GM12892 (cell line): ENCODE measurements at places on chromosomes 12 and 14.
A peak's percentile ranks its signal among the peaks of the same experiment; 100 is the strongest.

DNA sequence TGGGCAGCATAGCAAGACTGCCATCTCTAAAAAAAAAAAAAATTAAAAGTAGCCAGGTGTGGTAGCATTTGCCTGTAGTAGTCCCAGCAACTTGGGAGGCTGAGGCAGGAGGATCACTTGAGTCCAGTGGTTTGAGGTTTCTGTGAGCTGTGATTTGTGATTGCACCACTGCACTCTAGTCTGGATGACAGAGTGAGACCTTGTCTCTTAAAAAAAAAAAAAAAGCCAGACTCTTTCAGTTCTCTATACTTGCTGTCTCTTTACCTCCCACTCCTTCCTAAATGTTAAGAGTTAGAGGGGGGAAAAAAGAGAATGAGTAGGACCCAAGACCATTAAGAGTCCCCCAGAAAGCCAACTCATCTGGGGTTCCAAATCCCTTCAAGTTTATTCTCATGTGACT is 17.8 kb downstream of the EIF2S1 start:
- DNase-seq: no peak

DNA sequence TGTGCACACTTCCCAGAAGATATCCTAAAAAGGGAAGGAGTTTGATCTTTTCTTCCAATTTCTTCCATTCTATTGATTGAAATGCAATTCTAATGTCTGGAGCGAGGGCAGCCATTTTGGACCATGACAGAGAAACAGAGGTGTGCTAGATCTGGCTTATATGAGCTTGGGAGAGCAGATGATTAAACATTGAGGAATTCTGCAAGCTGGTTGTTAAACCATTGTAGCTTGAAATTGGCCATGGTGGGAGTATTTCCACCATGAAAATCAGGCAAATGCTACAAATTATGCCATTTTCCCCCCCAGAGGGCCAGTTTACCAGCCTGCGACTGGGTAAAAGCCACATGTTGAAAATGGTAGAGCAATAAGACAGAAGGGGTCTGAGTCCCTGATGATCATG is 155.0 kb downstream of the PAWR start:
- DNase-seq: no peak

DNA sequence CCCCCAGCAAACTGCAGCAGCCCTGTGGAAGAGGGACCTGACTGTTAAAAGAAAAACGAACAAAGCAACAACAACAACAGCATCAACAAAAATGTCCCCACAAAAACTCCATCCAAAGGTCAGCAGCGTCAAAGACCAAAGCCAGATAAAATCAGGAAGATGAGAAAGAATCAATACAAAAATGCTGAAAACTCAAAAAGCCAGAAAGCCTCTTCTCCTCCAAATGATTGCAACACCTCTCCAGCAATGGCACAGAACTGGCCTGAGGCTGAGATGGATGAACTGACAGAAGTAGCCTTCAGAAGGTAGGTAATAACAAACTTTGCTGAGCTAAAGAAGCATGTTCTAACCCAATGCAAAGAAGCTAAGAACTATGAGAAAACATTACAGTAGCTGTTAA is 45.4 kb upstream of the PPP4R3A start:
- no peak for DNase-seq

- DNase-seq: no peak
Measured at GRCh38 chr14:80988735-80989429, 33.5 kb downstream of the TSHR start.

DNA sequence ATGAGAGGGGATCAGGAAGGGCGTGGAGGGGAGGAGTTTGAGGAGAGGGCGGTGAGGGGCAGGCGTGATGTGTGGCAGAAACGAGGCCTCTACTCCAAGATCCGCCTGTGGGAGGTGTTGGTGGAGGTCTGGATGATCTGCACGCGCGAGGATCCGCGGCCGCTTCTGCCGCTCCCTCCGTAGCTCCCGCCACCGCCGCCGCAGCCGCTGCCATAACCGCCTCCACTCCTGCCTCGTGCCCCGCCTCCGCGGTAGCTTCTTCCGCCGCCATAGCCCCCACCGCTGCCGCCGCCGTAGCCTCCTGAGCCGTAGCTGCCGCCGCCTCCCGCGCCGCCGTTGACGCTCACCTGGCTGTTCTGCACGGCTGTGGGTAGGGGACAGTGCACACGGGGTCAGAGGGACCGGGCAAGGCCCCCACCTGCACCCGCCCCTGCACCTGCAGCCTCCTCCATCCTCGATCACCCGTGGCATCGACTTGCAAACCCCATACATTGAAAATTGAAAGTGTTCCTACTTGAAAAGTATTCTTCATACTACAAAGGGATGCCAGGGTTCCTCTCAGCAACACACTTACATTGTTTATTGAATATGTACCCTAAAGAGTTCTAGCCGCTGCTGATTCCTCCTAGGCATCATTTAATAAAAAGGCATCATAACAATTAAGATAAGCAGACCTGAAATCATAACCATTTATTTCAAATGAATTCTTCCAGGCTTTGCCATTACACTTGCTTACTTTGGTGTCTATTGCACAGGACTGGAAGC is 11.1 kb upstream of the KRT1 start:
- no peak for DNase-seq

DNA sequence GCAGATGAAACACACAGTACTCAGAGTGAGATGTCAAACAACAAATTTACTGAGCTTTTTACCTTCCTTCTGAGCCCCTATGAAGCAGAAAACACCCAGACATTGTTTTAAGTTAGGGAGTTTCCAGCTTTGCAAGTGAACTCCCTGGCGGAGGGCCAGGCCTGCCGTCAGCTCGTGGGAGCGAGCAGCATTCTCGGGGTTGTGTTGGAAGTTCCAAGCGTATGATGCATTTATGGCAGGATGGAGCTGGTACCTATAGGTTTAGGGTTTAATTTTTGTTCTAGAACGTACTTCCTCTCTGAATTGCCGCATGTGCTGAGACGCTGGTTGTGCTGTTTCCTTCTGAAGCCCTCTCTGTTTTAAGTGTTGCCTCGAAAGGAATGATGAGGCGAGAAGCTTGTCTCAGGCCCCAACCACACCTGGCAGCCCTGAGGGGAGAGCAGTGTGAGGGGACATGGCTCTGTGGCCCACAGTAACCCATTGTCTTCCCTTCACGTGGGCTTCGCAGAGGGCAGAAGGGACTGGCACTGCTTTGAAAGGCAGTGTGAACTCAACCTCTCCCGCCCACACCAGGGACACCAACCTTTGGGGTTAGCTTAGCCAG is 76.6 kb downstream of the SSPN start:
- no peak for DNase-seq

GRCh38 chr12:57604454-57604991 is at the start of gene DTX3:
Gene DTX3 (plus strand): TSS chr12:57604824. CDS start chr12:57606518, 1,694 bp downstream.
- DNase-seq: peak; percentile 60

DNA sequence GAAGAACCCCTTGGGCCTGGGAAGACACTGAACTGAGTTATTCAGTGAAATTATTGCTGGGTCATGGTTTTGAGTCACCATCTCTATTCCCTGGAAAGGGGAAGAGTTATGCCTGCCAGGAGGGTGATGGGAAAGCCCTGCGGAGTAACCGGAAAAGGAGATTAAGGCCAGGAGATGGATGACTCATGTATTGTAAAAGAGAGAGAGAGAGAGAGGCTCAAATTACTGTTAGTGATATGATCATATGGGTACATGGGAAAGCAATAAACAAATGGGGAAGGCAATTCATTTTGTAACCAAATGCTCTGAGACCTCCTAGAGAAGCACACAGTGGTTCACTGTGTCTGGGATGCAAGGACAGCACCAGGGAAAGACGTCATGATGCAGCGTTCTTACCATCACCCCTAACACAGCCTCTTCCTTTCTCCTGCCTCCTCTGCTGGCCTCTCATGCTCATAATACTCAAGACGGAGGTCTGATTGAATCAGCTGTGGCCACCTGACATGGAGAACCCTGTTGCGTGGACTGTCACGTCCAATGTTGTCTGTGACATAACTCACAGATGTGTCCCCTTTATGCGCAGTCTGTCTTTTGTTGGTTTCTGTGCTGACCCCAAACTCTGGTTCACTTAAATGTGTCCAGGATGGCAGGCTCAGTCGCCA is 243.7 kb downstream of the TMEM132D start:
- no peak for DNase-seq

- no peak for DNase-seq
Measured at GRCh38 chr12:116675339-116676107, 62.3 kb downstream of the SPRING1 start.

GRCh38 chr12:112178796-112179195 is 53.4 kb downstream of the TRAFD1 start:
- DNase-seq: no peak

GRCh38 chr14:100982762-100983161 is 79.2 kb upstream of the RTL1 start:
- DNase-seq: no peak

DNA sequence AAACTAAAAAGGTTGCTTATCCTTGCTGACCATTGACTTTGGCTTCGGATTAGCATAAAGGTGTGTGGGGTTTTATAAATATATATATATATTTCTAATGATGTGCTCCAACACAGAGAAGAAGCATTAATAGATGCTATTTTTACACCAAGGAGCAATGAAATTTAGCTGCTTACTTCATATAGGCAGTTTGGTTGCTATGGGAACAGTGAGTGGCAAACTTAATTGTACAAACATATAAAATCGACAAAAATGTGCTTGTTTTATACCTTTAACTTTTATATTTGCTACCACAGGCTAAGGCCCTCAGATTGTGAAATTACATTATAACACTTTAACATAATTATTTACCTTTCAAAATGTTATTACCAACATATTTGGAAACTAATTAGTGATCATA is 303.4 kb downstream of the SEC23A start:
- DNase-seq: no peak

- DNase-seq: no peak
Measured at GRCh38 chr14:104171895-104172294, 33.5 kb downstream of the KIF26A start.

GRCh38 chr12:69949311-69950002 is 124.4 kb downstream of the MYRFL start:
- DNase-seq: no peak

GRCh38 chr12:52307836-52308805 is 13.1 kb downstream of the KRT83 start:
- DNase-seq: peak; percentile 46

GRCh38 chr14:99205086-99205688 is 66.8 kb downstream of the BCL11B start:
- no peak for DNase-seq

DNA sequence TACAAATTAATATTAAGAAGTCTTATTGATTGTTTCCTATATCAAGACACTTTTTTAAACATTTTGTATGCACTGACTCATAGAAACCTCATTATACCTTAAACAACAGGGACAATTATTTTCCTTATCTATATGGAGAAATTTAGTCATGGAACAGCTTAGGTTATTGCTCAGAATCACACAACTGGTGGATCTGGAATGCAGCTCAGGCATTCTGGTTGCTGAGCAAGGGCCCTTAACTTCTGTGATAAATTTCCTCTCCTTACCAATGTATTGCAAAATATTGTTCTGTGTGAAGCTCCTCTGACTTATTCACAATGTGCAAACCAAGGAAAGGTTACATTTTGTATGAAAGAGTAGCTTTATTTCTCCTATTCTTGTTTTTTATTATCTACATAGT is 817.8 kb downstream of the LRFN5 start:
- no peak for DNase-seq

GRCh38 chr14:73588695-73589094 is 3.0 kb upstream of the ACOT4 start:
- DNase-seq: no peak

- DNase-seq: no peak
Measured at GRCh38 chr12:131795690-131796410, 32.3 kb upstream of the MMP17 start.

- DNase-seq: no peak
Measured at GRCh38 chr14:91008759-91009409, 51.6 kb downstream of the RPS6KA5 start.

DNA sequence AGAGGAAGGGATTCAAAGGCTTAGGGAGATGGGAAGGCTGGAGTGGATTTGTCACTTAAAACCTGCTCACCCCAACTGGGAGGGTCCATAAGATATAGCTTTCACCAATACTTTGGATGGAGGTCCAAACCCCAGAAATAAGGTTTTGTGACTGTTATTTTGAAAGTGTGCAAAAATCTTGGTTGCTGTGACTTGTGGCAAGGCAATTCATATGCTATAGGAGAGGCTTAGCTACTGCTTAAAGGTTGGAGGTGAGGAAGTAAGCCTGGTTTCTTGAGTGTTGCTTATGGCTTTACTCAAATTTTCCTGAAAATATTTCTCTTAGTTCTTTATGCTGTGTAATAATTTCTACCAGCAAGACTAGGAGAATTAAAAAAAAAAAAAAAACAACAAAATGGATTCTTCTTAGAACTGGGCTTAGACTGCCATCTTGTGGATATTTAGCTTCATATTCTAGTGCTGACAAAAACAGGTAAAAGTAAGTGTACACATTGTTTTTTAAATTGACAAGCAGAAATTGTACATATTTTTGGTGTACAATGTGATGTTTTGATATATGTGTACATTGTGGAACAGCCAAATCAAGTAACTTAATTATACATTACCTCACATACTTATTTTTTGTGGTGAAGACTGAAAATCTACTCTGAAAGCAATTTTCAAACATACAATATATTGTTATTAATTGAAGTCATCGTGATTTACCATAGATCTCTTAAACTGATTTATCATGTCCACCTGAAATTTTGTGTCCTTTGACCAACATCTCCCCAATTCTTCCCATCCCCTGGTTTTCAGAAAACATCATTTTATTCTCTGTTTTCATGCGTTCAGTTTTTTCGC is 23.0 kb downstream of the PDE6H start:
- no peak for DNase-seq

- peak; percentile 17 for DNase-seq
Measured at GRCh38 chr14:44962334-44963043, 499 bp downstream of the TOGARAM1 start.

DNA sequence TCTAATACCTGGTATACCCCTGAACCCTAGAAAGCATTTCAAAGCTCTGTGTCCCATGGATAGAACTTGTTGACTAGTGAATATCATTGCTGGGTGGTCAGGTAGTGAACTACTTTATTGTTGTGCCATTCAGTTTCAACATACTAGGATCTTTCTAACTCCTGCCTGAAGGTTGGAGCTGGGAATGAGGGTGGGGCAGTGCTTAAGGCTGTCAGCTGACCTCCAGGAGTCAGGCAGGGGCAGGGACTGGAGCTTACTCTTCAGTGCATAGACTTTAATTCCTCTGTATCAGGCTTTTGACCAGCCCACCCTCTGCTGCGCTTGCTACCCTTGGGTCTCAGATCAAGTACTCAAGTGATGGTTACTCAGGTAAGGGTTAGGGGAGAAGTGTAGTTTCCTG is 102.6 kb upstream of the RFX4 start:
- no peak for DNase-seq

GRCh38 chr12:122203301-122204166 is at the start of gene B3GNT4:
Gene B3GNT4 (plus strand): TSS chr12:122203709. CDS start chr12:122204619, 910 bp downstream.
- DNase-seq: no peak

GRCh38 chr12:2904260-2904659 is 13.6 kb downstream of the TULP3 start:
- DNase-seq: no peak

- DNase-seq: peak; percentile 83
Measured at GRCh38 chr12:2583091-2583497, 211.7 kb upstream of the FKBP4 start.
